ENCODE measurements at places on chromosomes 2 and 18. TPM values are rescaled to one million over a fixed set of nuclear protein-coding genes. Genes with fewer than 3 reads are reported as not detected.

DNA sequence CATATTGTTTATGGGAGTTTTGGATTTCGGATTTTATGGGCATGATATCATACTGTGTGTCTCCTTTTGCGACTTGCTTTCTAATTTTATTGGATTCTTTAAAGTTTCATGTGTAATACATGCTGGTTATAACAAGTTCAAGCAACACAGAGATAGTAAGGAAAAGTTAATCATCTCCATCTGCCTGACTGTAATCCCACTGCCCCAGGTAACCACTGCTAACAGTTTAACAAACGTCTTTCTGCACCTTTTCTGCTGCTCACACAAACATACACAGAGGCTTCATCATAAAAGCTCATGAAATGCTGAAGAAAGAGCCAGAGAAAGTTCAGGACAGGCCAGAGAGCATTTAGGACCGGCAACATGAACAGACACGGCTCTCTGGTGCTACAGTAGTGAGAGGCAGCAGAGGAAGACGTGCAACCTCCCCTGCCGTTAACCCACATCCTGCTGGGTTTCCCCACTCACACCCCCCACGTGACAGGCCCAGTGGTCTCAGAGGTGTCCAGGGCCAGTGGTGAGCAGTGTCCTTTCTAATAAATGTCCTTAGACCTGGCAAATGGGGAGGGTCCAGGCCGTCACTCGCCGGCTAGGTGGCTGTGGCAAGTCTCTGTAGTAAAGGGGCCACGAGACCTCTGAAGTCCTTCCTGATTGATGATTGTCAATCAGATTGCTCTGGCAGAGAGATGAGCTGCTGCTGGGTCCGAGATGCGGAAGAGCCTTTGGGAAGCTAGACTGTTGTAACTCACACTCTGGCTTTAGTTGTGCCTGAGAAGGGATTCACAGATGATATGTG is 43.0 kb upstream of the SLC1A4 start:
- peak; percentile 45 for DNase-seq

Gene GALNT14
- polyA plus RNA-seq: not detected

DNA sequence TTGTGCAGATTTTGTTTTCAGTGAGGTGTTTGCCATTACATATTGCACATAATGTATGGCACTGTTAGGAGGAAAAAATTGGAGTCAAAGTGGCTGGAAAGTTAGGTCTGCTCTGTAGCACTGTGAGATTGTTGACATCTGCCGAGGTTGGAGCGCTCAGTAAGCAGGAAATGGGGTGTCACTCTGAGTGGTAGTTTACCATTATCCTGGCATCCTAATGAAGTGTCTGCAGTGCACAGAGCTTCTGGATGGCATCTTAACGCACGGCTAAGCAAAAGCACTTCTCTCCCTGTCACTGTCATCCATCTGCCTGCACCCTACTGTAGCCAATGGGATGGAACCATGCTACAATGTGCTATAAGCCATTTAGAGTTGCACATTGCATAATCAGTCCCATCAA is 561.9 kb downstream of the ARHGAP15 start:
- no peak for DNase-seq

- no peak for DNase-seq
These were observed 12.9 kb downstream of the CD226 start for GRCh38 chr18:69934601-69935265.

Gene RPRM
- not detected for polyA plus RNA-seq

DNA sequence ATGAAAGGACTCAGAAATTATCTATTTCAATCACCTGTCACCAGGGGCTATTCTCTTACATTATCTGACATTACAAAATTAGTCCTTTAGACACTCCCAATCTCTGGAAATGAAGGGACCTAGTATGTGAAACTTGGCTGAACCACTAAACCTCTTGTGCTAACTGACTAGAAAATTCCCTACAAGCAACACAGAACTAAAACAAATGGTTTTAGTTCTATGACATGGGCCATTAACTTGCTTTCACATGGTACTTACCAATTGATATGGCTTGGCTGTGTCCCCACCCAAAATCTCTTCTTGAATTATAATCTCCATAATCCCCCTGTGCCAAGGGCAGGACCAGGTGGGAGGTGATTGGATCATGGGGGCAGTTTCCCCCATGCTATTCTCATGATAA is 16.6 kb downstream of the SERPINE2 start:
- no peak for DNase-seq
